ENCODE measurements at places on chromosomes 4 and X. TPM values are rescaled to one million over a fixed set of nuclear protein-coding genes. Genes with fewer than 3 reads are reported as not detected.

HMGN5 gene
- total RNA-seq = 7.8 TPM

CCNG2 gene
- total RNA-seq = 14.7 TPM

ZNF732 gene
- 1.7 TPM for total RNA-seq

ARHGEF6 gene
- total RNA-seq = 2.7 TPM

SSX4 gene
- not detected for total RNA-seq

BMPR1B gene
- total RNA-seq = 1.8 TPM

ADRA2C gene
- total RNA-seq = 11.4 TPM

GRCh38 chrX:155967653-155968325 is 29.7 kb upstream of the IL9R start:
- no peaks in the 10 kb centered on the region for H3K4me1 ChIP-seq
- no peak overlapping the region for H3K4me3 ChIP-seq
- H3K36me3 ChIP-seq = no peaks in the 10 kb centered on the region
- H3K27ac ChIP-seq = no peak overlapping the region

DNA sequence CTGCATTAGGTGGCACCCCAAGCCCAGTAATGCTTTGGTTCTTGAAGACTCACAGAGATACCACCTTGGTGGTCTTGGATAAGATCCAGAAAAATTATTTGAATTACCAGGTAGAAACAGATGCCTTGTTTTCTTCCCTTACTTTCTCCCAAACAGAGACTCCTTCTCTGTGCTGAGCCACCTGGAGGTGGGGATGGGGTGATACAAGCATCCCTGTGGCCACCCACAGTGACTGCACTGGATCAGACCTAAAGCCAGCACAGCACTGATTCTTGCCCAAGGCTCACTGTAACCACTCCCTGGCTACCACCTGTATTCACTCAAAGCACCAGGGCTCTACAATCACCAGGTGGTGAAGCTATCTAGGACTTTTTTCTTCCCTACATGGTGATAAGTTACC is 156.8 kb downstream of the TEX13A start:
- no peaks in the 10 kb centered on the region for H3K4me1 ChIP-seq
- H3K36me3 ChIP-seq = no peaks in the 10 kb centered on the region
- no peaks in the 10 kb centered on the region for H3K27me3 ChIP-seq
- H3K27ac ChIP-seq = no peak overlapping the region
- H3K4me3 ChIP-seq = no peak overlapping the region

DNA sequence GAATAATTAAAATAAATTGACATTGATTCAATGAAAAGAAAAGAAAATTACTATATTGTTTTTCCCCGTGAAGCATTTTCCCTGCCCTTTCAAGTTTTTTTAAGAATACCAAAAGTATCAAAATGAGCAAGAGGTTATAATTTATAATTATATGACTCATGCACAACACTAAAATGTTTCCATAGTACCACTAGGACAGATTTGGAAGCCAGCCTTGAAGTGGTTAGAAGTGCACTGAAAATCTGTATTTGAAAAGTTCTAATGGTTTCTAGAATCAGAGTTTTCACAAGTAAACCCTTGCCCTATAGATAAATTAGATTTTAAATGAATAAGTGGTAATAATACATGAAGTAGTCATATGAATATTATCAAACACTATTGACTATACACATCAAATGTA is 140.9 kb downstream of the HNRNPD start:
- no peaks in the 10 kb centered on the region for H3K27me3 ChIP-seq
- no peak for DNase-seq
- no peak overlapping the region for H3K27ac ChIP-seq
- no peak overlapping the region for H3K4me3 ChIP-seq

DNA sequence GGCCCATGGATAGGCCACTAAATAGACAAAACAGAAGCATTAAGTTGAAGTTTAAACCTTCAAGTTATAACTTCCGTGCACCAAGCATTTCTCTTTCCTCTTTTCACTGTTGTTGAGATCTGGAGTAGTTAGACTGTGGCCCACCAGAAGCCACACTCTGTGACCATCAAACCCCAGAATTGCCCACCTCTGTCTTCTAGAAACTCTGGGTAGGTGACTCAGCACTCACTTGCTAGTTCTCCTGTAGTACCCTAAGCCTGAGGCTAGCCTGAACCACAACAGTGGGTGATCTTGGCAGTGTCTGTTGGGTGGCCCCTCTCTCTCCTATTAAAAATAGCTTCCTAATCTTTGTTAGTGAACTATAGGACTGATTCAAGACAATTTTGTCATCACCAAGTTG is 24.6 kb upstream of the CD40LG start:
- H3K27me3 ChIP-seq = no peaks in the 10 kb centered on the region
- no peaks in the 10 kb centered on the region for H3K4me1 ChIP-seq
- no peak overlapping the region for H3K4me3 ChIP-seq
- DNase-seq = no peak
- no peak overlapping the region for H3K27ac ChIP-seq
- no peaks in the 10 kb centered on the region for H3K36me3 ChIP-seq

DNA sequence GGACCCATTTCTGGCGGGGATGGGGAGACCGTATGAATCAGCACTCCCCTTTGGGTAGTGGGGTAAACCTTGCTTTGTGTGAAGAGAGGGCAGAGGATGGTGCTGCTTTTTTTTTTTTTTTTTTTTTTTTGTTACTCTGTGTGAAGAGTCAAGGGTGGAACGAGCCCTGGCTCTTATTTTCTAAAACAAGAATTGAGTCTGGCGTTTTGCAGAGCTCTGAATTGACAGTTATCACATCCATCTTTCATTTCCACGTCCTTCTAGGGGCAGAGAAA is 1.2 kb downstream of the SLAIN2 start:
- DNase-seq = no peak
- peaks cover 25% of the 10 kb centered on the region for H3K4me1 ChIP-seq
- H3K4me3 ChIP-seq = peak overlapping the region; percentile 94
- H3K36me3 ChIP-seq = no peaks in the 10 kb centered on the region

GRCh38 chr4:42608551-42608950 is 48.4 kb downstream of the ATP8A1 start:
- no peak overlapping the region for H3K27ac ChIP-seq
- H3K4me1 ChIP-seq = peaks cover 56% of the 10 kb centered on the region
- no peaks in the 10 kb centered on the region for H3K36me3 ChIP-seq
- H3K4me3 ChIP-seq = no peak overlapping the region
- no peak for DNase-seq

- no peaks in the 10 kb centered on the region for H3K4me1 ChIP-seq
- H3K27me3 ChIP-seq = no peaks in the 10 kb centered on the region
- no peak overlapping the region for H3K4me3 ChIP-seq
- H3K36me3 ChIP-seq = no peaks in the 10 kb centered on the region
These were observed 18.0 kb upstream of the PDZD4 start for GRCh38 chrX:153848325-153848724.

DNA sequence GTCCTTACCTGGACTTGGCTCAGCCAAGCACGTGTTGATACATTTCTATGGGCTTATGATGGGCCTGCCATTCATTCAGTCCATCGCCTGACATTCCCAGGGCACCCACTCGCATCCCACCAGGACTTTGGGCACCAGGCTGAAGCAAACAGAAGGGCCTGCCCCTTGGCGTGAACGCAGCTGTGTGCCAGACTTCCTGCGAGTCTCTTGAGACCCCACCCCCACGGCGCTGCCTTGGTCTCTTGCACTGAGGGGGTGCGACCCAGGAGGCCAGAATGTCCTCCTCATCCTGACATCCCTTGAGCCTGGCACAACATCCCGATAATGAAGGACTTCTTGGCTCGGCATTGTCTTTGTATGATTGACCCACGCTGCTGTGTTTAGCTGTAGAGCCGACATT is 1.5 kb upstream of the PSAPL1 start:
- peaks cover 26% of the 10 kb centered on the region for H3K4me1 ChIP-seq
- no peaks in the 10 kb centered on the region for H3K27me3 ChIP-seq
- H3K36me3 ChIP-seq = no peaks in the 10 kb centered on the region

GRCh38 chr4:187103351-187103750 is 379.7 kb upstream of the FAT1 start:
- H3K27me3 ChIP-seq = no peaks in the 10 kb centered on the region
- no peaks in the 10 kb centered on the region for H3K36me3 ChIP-seq
- no peak overlapping the region for H3K27ac ChIP-seq
- H3K4me3 ChIP-seq = no peak overlapping the region

- H3K27ac ChIP-seq = no peak overlapping the region
- no peaks in the 10 kb centered on the region for H3K27me3 ChIP-seq
- no peak for DNase-seq
These were observed 62.1 kb downstream of the GPRIN3 start for GRCh38 chr4:89245459-89245858.

DNA sequence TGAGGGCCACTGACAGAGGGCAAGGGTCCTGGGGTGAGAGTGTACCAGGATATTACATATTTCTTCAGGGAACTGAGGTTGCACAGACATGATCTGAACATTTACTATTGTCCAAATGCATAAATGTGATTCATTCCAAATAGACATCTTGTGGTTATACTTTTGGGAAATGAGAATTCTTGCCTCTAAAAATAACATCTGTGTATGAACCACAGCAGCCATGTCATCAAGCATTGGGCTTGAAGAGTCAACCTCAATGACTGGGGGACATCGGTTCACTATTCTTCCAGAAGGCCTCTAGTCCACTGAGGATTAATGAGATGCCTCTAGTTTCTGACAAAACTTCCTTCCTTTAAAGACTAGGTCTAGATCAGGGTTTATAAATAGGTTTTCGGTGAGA is 193.1 kb upstream of the GPC4 start:
- no peaks in the 10 kb centered on the region for H3K36me3 ChIP-seq
- peaks cover 6% of the 10 kb centered on the region for H3K4me1 ChIP-seq
- H3K27me3 ChIP-seq = no peaks in the 10 kb centered on the region
- no peak overlapping the region for H3K27ac ChIP-seq

DNA sequence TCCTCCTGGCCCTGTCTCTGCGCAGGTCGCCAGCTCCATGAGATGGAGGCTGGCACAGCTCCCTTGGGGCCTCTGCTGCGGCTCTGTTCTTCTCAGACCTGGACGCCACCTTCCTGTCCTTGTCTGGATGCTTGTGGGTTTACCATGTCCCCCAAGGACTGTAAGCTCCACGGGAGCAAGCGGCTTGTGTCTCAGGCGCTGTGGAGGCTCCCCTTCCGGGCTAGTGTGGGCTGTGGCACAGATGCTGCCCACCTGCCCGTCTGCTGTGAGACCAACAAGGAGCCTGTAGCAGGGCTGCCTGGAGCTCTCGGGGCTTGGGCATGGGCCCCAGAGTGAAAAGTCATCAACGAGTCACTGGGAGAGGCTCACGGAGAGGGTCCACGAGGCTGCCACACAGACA is 25.2 kb downstream of the NAT8L start:
- H3K27ac ChIP-seq = no peak overlapping the region
- H3K4me3 ChIP-seq = no peak overlapping the region
- H3K36me3 ChIP-seq = no peaks in the 10 kb centered on the region
- H3K4me1 ChIP-seq = peaks cover 11% of the 10 kb centered on the region
- DNase-seq = no peak

DNA sequence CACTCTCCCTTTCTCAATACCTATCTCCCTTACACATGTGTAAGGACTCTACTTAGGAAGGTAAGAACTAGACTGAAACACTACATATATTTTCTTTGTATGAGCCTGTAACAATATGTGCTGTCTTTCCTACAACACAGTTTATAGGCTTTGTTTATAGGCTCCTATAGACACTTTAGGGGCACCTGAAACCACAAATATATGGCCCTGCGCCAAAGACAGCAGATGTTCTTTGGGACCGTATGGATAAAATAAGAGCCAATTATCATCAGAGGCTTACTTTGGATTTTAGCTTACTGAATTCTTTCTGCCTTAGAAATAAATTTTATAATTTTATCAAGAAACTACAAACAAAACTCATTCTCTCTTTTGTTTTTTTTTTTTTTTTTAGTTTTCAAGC is 16.6 kb upstream of the CXCL3 start:
- no peak for DNase-seq
- no peak overlapping the region for H3K27ac ChIP-seq
- no peaks in the 10 kb centered on the region for H3K4me1 ChIP-seq
- H3K36me3 ChIP-seq = no peaks in the 10 kb centered on the region

DNA sequence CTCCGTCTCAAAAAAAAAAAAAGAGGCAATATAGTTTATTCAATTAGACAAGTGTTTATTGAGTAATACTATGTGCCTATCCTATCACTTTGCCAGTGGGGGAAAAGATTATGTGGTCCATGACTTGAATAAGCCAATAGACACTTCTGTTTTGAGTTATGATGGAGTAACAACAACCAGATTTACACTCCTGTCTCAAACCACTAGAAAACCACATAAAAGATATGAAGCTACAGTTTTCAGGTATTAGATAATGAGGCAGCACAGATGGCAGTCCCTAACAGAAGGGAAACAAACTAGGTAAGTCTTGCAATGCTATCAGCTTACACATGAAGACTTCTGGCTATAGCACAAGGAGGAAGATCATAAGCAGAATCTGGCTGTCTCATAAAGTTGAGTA is 22.5 kb downstream of the NFXL1 start:
- H3K36me3 ChIP-seq = peaks cover 62% of the 10 kb centered on the region
- DNase-seq = no peak
- no peaks in the 10 kb centered on the region for H3K27me3 ChIP-seq
- no peak overlapping the region for H3K4me3 ChIP-seq

- no peak overlapping the region for H3K27ac ChIP-seq
- no peak overlapping the region for H3K4me3 ChIP-seq
- no peaks in the 10 kb centered on the region for H3K36me3 ChIP-seq
- H3K27me3 ChIP-seq = no peaks in the 10 kb centered on the region
These were observed 187.0 kb downstream of the CCNG2 start for GRCh38 chr4:77344001-77344400.

- no peak for DNase-seq
- peaks cover 8% of the 10 kb centered on the region for H3K4me1 ChIP-seq
- no peak overlapping the region for H3K27ac ChIP-seq
- no peaks in the 10 kb centered on the region for H3K36me3 ChIP-seq
- H3K4me3 ChIP-seq = no peak overlapping the region
- no peaks in the 10 kb centered on the region for H3K27me3 ChIP-seq
These were observed 359.6 kb downstream of the HS3ST1 start for GRCh38 chr4:11069083-11069482.

DNA sequence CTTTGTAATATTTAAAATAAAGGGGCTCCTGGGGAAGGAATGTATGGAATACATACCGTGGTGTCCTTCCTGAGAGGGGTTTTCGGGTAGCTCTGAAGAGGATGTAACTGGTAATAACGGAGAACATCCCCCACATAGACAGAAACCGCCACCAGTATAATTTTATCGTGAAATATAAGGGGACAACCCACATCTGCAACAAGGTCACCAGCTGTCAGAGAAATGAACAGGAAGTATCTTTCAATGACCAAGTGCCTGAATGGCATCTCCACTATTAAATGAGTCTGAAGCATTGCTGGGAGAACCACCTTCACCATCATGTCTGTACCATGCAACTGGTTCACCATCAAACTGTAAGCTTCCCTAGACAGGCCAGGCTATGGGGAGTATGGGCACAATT is 31.7 kb downstream of the RNF175 start:
- no peaks in the 10 kb centered on the region for H3K36me3 ChIP-seq

DNA sequence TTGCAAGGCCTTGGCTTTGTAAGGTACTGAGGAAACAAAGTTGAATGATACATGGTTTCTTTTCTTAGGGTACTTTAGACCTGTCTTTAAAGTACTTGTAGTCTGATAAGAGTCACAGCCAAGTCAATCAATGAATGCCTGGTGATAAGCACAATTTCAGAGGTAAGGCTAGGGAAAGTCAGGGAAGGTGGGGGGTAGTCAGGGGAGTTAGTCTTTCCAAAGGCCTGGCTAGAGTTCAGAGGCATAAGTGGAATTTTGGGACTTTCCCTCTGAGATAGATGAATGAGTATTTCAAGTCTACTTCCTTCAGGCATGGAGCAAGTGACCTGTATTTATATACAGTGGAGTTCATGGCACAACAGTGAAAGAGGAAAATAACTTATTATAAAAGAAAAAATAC is 78.3 kb downstream of the SLC4A4 start:
- H3K27me3 ChIP-seq = no peaks in the 10 kb centered on the region
- no peak overlapping the region for H3K4me3 ChIP-seq
- H3K36me3 ChIP-seq = no peaks in the 10 kb centered on the region
- peaks cover 31% of the 10 kb centered on the region for H3K4me1 ChIP-seq
- peak; percentile 82 for DNase-seq
- H3K27ac ChIP-seq = peak overlapping the region; percentile 82
